ENCODE measurements at places on chromosomes 7 and 10.

DNA sequence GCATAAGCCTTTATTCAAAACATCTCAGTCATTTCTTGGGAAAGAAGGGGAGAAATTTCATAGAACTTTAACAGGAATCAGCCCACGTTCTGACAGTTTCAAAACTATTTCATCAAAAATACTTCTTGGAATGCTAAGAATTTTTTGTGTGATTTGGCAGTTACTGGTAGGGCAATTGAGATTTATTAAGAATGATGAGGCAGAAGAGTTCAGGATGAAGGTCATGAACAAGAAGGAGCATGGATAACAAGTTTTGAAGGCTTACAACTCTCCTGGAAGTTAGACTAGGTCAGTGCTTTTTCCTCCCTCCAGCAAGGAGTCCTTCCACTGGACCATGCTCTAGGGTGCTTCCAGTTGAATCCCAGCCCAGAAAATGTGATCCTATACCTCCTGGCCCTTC, 569.9 kb downstream of the ANKRD7 start:
- no peak for DNase-seq

DNA sequence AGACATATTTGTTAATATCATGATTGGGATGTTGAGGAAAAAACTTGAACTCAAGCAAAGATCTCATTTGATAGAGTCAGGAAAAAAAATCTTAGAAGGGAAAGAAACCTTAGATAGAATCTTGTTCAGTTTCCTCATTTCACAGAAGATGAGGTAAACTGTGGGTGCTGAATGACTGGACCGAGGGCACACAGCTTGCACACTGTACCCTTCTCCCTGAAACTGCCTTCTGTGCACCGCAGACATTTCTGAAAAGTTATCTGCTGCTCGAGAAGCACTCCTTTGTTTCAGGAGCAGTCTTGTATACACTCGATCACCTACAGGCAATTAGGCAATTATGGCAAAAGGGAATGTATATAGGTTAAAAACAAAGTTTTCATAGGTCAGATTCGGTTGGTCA, 167.4 kb downstream of the SKAP2 start:
- no peak for DNase-seq

DNA sequence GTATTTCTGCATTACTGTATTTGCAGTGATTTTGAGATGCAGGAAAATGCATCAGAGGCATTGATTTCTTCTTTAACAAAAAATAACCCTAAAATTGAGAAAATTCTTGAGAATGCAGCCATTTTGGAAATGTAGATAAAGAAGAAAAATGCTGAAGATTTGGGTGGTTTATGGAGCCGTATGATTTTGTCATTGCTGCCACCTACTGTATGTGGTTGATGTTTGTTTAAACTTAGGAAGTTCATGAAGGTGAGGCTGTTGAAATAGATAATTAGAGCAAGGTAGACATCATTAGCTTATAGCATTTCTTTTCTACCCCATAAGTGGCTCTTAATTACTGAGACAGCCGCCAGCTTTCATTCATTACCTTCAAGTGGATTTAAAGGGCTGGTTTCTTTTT, 92.1 kb upstream of the SAMD8 start:
- no peak for DNase-seq

DNA sequence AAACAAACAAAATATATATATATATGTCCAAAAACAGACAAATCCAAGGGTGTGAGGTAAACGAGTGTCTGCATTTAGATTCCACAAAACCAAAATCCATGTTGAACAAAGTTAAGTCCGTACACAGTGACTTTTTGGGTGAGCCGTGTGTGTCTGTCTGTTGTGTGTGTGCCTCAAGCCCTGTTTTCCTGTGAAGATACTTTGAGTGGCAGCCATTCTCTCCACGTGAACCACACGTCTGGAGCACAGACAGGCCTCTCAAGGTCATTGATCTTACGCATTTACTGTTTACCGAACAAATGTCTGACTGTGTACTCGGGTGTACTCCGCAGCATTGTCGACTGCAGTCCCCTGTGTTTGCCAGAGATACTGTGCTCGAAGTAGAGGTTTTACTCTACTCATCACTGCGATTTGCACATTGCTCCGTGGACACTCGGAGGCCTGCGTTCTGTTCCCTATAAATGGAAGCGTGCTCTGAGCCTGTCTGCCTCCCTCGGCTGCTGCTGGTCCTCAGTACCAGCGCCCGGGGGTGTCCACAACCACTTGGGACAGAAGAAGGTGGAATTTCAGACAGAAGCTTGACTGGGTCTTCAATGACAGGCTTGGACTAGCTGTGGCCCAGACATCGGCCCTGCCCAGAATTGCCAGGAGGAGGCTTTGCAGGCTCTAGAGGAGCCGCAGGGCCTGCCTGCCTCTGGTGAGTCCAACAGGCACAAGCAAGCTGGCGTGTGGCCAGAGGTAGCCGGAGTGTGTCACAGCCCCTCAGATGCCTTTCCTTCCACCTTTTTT, 22.1 kb downstream of the CYP17A1 start:
- no peak for DNase-seq

DNA sequence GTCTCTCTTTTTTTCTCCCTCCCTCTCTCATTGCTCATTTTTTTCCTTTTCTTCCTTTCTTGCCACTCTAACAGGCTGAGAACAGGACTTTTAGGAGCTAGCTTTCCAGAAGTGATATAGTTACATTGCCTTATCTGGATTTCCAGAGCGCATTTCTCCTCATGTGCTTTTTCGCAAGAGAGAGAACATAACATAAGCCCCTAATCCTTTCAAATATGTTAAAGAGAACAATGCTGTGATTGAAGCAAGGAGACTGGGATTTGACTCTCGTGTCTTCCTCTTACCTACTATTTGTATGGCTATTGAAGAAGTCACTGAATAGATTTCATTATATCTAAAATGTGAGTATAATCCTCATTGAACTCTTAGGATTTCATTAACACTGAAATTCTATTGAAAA, 101.2 kb upstream of the PRPS1L1 start:
- DNase-seq = no peak

All from activated naive CD4-positive, alpha-beta T cell treated with anti-CD3 and anti-CD28 coated beads, Interleukin-2, amount 50 U/mL, for 16 hours (primary cell).